ELF-1 (cell line): ENCODE measurements at places on chromosomes 3 and 15.

GRCh38 chr3:184459355-184459754 is 79.5 kb downstream of the CHRD start:
- no peak for DNase-seq

DNA sequence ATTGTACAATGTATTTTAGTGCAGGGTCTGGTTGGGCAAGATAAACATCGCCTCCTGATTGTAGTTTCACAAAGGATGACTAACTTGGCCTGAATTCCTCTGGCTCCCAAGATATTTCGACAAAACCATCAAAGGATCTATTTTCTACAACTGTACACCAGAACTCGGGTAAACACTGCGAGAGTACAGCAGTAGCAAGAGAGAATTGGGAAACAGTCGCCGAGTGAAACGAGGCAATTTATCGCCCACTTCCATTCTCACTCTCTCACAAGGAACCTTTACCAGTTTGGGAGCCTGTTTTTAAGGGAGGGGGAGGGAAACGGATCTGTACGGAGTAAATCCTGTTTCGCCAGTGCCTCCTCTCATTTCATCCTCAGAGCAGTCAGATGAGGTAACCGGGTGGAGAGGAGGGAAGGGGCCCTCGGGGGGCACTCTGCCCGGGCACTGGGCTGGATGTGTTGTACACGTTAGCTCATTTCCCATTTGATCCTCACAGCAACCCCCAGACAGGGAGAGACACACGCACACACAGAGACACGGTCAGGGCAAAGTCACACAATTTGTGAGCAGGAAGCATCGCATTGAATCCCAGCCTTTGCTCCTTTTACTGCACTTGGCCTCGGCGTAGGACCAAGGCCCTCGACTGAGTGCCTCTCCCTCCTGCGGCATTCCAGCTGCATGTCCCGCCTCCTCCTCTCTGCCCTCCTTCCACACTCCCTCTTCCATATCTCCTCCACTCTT is 120.1 kb downstream of the LIPC start:
- peak; percentile 71 for DNase-seq

GRCh38 chr3:69368129-69368741 is 17.7 kb downstream of the FRMD4B start:
- no peak for DNase-seq

DNA sequence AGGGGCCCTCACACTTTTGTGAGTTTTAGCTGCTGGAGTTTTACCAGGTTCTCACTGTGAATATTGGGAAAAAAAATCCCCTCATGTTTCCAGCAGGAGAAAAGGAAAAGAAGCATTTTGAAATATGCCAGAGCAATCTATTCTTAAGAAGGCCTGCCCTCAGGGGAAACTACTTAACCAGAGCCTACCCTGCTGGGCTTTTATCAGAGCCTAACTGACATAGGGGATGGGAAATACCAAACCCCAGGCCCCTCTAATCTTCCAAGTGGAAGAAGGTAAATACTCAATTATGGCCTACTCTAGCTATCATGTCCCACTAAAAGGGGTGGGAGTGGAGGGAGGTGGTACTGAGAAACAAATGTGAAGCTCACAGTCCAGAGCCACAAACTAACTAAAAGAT is 68.7 kb upstream of the NMNAT3 start:
- DNase-seq: peak; percentile 57

- no peak for DNase-seq
Measured at GRCh38 chr15:39555885-39556284, 25.0 kb upstream of the THBS1 start.

- DNase-seq: no peak
Measured at GRCh38 chr3:51687431-51688205, 16.6 kb downstream of the TEX264 start.

DNA sequence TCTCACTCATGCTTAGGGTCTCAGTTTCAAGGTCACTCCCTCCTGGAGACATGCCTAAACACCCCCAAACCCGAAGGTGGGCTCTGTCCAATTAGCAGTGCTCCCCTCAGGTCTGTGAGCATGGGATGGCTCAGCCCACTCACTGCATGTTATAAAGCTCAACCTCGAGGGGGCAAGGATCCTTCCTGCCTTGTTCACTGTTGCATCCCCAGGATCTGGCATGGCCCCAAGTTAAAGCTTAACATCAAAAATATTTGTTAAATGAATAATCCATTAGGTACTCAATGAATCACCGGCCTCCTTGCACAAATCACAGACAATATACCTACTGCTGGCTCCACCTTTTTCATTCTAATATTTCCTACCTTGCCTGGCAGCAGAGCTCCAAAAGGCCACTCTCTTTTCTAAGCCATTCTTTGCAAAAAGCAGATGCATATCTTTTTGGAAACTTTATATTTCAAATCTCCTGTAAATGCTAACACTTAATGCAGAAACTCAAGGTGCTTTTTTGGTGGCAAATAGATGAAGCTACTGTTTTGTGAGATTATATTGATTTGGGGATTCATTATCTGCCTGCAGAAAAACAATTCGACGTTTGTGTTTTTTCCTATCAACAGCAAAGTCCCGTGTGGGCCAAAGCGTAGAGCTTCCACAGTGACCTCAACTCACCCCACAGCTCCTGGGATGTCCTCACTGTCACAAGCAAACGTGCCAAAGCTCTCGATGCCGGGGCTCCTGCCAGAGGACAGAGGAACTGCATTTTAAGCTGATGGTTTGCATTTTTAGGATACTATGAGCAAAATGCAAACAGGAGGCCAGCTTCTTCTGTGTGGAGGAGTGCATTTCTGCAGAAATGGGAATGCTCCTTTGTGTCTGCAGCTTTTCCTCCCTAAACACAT is 35.4 kb downstream of the PCOLCE2 start:
- no peak for DNase-seq

GRCh38 chr3:94046533-94046932 is 16.2 kb downstream of the DHFR2 start:
- no peak for DNase-seq

- no peak for DNase-seq
Measured at GRCh38 chr3:51373658-51374421, 11.3 kb upstream of the MANF start.

- DNase-seq: no peak
Measured at GRCh38 chr3:143120716-143121240, 1.2 kb downstream of the CHST2 start.

DNA sequence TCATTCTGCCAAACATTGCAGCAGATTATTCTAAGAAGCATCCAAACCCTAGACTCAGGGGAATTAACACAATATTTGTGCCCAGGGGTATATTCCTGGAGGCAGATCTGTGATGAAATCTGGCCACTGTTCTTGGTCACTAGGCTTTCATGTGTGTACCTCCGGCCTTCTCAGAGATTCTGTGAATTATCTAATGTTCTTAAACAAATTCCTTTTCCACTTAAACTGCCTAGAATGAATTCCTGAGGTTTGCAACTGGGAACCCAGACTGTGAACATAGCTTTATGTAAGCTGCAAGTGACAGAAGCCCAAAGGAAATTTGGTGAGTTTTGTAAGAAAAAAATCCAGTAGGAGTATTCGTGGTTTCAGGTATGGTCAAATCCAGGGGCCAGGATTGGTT is 20.7 kb upstream of the CTNNB1 start:
- no peak for DNase-seq
